ENCODE measurements at places on chromosomes 11 and 22.

GRCh38 chr11:91608677-91609076, 615.9 kb upstream of the FAT3 start:
- no peak for DNase-seq

- DNase-seq = no peak
Observed at GRCh38 chr11:93652161-93652597, 9.3 kb upstream of the CEP295 start.

GRCh38 chr11:19779740-19780139, 67.1 kb downstream of the NAV2 start:
- DNase-seq = no peak

GRCh38 chr11:65425971-65426838, 3.6 kb downstream of the NEAT1 start:
- no peak for DNase-seq

- DNase-seq = peak; percentile 32
Observed at GRCh38 chr22:45757068-45757467, 85.4 kb downstream of the ATXN10 start.

DNA sequence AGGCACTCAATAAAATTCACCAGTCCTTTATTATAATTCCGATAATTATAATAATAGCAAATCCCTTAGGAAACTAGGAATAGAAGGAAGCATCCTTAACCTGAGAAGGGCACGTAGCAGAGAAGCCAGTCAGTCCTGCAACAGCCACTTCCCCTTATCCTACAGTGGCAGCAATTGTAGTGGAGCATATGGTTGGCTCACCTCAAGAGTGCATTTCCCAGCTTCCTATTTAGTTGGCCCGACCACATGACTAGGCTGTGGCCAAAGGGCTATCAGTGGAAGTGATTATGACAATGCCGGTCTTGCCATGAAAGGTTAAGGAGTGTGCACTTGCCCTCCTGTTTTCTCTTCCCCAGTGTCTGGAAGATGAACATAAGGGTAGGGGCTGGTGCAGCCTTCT, 27.0 kb downstream of the TESMIN start:
- no peak for DNase-seq

DNA sequence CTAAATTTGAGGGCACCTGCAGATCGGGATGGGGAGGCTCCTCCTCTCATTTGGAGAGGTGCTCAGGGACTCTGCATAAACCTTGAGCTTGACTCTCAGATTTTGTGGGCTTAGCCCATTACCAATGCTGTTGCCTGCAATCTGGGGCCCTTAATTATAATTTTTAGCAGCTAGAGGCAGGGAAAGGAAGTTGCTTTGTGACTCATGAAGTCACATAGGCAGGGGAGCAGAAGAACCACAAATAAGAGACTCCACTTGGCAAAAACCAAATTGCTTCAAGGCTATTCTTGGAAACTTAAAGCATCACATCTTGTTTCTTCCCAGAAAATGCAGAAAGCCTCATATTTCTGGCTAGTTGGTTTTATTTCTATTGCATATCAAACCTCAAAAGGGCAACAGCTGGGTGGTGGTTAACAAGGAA, 46.9 kb downstream of the MICAL2 start:
- DNase-seq = no peak

DNA sequence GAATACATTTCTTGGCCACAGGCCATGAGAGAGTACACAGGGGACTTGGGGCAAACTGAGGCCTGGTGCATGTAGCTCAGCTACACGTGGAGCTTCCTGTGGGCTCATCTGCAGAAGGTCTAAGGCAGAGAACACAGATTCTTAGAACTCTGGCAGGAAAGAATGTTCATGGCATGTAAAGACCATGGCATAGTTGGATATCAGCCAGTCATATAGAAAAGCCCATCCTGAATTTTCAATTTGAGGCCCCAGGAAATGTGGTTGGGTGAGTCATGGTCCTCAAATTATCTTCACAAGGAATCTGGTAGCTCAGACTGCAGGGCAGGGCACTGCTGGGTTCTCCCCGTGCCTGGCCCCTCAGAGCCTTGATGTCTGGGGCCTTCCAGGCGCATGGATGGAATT, 13.7 kb upstream of the ST3GAL4 start:
- DNase-seq = peak; percentile 49

DNA sequence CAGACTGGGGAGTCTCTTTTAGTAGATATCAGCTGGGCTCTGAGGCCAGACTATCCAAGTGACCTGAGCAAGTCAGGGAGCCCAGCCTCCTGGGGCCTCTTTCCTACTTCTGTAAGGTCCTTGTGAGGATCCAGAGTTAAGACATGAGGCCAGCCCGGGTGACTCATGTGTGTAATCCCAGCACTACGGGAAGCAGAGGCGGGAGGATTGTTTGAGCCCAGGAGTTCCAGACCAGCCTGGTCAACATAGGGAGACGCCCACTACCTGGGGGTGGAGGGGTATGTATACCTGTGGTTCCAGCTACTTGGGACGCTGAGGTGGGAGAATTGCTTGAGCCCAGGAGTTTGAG, 36.9 kb upstream of the POLA2 start:
- DNase-seq = peak; percentile 32

GRCh38 chr22:48941903-48942575, 885.6 kb downstream of the BRD1 start:
- DNase-seq = no peak

Data from amniotic stem cell (primary cell).